CD4-positive, alpha-beta T cell treated with Interleukin-4 for 1 hour (primary cell): ENCODE measurements at places on chromosomes 5 and 9.

- DNase-seq: no peak
These were observed 73.3 kb downstream of the DPYSL3 start for GRCh38 chr5:147436596-147436995.

- DNase-seq: no peak
These were observed 142.4 kb downstream of the YIPF5 start for GRCh38 chr5:144028058-144028457.

GRCh38 chr9:13570068-13570974 is 290.8 kb upstream of the MPDZ start:
- DNase-seq: no peak

DNA sequence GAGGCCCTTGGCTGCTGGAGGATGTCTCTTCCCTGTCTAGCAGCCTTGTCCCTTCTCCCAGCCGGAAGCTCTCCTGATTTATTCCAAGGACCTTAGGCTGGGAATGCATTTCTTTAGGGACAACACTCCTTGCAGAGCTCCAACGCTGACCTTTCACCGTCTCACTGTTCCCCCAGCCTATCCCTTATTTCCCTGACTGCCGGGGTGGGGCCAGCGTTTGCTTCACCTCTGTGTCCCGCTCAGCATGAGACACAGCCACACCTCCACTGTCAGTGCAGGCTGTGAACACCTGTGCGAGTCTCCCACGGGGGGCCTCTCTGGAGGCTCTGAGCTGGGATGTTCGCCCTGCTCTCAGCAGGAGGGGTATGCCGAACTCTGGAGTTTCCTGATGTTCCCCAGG is 106.2 kb upstream of the FCN2 start:
- no peak for DNase-seq

DNA sequence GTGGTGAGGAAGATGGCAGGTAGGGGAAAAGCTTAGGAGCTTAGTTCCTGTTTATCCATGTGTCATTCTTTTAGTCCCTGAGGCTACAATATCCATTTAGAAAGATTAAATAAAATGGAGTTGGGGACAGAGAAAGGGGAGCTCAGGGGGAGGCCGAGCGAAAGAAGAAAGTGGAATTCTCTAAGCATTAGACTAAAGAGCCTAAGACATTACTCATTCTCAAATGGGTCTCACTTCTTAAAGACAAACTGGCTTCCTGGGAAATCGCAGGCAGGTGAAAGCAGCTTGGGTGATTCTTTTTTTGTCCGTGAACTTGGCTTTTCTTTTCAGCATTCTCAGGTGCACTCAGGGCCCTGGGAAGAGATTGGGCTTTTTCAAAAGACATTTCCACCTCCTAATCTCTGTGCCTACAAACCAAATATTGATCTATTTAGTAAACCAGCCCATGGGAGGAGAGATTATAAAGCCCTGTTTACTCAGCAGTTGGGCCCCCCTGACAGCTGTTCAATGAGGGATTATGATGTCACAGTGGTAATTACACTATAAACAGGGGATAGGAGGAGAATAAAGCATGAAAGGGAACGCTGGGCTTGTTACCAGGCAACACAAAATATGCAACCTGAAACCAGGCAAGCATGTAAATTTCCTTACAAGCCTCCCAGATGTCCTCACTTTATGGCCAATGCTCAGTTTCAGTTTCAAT is 584.0 kb downstream of the ACTL7B start:
- no peak for DNase-seq

DNA sequence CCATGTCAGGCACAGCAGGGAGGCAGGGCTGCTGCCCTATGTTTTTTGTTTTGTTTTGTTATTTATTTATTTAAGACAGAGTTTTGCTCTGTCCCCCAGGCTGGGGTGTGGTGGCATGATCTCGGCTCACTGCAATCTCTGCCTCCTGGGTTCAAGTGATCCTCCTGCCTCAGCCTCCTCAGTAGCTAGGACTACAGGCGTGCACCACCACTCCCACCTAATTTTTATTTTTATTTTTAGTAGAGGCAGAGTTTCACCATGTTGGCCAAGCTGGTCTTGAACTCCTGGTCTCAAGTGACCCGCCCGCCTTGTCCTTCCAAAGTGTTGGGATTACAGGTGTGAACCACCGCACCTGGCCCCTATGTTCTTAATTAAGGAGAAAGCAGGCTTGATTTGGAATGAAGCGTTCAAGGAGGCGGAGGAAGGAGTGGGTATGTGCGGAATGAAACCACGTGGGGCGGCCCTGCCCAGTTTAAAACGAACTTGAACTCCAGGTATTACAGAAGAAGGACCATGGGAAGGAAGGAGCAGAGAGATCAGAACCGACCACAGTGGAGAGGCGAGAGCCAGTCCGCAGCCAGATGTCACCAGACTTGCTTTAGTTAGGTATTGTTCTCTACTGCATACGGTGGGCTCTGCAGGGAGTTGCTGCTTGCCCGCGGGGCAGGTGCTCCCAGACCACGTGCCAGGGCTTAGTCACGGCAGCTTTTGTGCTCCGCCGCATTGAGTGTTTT is 34.9 kb upstream of the EPB41L4B start:
- DNase-seq: no peak
